ENCODE measurements at places on chromosomes 1 and 21.

DNA sequence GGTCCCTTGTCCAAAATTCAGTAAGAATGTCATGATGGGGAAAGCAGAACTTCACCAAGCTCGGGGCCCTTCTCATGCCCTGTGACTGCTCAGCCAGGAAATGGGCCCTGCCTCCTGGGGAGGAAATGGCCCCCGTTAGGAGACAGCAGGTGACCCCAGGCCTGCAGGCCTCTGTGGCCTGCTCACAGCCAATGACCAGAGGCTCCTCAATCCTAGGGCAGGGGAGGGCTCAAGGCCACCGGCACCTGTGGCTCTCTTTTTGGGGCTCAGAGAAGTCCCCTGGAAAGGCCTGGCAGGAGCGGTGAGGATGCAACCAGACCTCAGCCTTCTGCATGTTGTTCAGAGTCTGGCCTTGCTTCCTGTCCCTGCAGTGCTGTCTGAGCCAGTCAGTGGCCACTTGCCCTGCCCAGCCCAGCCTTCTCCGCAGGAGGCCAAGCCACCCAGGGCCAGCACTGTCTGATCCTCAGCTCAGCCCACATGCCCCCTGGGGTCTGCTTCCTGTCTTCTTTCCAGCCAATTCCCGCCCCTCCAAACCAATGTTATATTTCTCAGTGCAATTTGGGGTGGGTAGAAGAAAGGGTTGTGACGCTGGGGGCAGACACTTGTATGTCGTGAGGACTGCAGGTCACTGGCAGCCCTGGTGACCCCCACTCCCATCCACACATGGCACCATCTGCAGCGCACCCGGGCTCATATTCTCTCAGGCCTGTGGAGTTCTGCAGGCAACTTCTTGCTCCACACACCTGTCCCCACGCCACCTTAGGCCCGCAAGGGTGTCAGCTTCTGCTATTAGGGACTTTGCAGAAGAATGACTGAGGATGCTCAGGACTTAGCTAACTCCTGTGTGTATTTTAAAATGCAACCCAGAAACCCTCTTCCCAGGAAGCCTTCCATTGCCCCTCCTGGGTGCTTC is 83.6 kb downstream of the ITPKB start:
- no peak for DNase-seq

- no peak for DNase-seq
Measured at GRCh38 chr1:231512147-231512698, 16.2 kb upstream of the TSNAX start.

DNA sequence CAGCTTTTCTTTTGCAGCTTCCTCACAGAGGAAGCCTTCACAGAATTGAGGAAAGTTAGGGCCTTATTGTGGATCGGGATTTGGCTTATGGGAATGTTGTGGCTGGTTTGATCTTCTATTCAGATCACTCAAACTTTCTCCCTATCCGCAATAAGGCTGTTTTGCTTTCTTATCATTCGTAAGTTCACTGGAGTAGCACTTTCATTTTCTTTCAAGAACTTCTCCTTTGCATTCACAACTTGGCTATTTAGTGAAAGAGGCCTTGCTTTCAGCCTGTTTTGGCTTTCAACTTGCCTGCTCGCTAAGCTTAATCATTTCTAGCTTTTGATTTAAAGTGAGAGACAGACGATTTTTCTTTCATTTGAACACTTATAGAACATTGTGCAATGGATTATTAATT is 181.9 kb upstream of the B3GALT2 start:
- no peak for DNase-seq

GRCh38 chr21:44566403-44566802 is 7.1 kb upstream of the KRTAP10-4 start:
- DNase-seq: no peak

GRCh38 chr1:224694969-224695368 is 78.9 kb downstream of the CNIH3 start:
- DNase-seq: no peak

- no peak for DNase-seq
Measured at GRCh38 chr1:105636052-105636451, 1420.4 kb upstream of the PRMT6 start.

DNA sequence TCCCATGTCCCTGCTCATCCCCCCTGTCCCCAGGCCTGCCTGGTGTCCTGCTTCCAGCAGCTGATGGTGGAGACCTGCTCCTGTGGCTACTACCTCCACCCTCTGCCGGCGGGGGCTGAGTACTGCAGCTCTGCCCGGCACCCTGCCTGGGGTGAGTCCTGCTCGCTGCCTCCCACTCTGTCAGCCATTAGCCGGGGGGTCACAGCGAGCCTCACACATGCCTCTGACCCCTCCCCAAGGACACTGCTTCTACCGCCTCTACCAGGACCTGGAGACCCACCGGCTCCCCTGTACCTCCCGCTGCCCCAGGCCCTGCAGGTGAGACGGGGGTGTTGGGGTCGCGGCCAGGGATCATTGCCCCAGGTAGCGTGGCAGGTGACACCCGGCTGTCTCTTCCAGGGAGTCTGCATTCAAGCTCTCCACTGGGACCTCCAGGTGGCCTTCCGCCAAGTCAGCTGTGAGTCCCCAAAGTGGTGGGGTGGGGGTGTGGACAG is 10.0 kb downstream of the SCNN1D start:
- peak; percentile 40 for DNase-seq

DNA sequence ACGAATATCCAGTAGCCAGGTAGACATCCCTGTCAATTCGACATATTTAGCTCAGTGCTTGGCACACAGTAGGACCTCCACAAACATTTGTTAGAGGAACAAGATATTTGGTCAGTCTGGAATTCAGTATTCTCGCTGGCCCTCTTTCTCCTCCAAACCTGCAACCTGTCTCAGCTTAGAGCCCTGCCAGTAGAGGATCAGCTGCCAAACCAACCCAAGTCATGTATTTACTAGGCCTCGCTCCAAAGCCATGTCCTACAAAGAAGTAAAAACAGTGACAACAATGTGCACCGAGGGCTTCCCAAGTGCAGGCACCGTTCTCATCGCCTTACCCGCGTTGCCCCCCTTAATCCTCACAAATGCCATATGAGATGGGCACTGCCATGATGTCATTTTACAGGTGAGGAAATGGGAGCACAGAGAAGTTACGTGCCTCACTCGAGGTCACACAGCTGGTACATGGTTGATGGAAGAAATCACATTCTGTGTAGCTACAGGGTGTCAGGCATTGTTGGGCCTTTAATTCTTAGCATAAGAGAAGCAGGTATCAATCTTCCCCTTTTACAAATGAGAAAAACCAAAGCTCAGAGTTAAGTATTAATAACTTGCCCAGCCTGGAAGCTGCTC is 26.0 kb upstream of the CDCA8 start:
- DNase-seq: no peak

DNA sequence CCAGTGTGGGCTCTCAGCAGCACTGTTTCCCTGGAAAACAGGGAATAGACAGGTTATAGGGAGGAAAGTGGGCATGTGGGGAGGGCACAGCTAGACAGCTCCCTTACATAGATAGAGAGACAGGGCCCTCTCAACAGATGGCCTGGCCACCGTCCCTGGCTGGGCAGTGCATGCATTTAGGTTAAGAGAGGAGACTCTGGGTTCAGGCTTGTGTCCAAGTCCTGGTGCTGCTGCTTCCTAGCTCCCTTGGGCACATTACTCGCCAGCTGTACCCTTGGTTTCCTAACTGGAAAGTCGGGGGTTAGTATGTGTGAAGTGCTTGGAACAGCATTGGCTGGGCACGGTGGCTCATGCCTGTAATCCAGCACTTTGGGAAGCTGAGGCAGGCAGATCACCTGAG is 9.1 kb downstream of the PLOD1 start:
- DNase-seq: no peak

- no peak for DNase-seq
Measured at GRCh38 chr1:93468662-93469061, 20.7 kb downstream of the FNBP1L start.

DNA sequence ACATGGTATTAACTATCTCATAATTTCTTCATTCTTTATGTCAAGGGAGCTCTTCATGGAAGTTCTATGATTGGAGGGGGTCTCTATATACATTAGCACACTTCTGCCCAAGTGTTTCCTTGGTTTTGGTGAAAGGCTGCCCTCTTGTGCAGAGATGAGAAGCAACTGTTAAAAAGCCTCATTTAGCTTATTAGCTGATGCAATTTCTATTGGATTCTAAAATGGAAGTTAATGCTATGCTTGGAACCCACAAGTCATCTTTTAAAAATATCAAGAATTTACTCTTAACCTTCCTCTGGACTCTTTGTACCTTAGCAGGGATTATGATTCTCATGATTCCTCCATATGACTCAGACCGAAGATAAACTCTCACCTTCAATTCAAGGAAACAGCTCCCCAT is 328.9 kb downstream of the PTBP2 start:
- DNase-seq: no peak

DNA sequence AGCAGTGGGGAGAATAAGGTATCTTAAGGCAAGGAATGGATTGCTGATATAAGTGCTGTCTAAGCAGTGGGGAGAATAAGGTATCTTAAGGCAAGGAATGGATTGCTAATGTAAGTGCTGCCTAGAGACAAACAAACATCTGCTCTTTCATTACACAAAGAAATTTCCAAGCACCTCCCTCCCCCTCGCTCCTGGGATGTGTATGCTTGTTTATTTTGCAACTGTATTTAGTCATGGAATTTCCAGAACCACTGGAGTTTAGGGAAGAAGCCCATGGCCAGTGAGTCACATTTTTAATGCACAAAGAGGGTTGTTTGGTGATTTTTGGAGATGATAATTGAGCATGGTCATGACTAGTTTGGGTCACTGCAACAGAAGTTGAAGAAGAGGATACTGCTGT is 21.5 kb downstream of the PDPN start:
- no peak for DNase-seq

GRCh38 chr1:37575692-37576091 is 19.0 kb downstream of the DNALI1 start:
- no peak for DNase-seq

DNA sequence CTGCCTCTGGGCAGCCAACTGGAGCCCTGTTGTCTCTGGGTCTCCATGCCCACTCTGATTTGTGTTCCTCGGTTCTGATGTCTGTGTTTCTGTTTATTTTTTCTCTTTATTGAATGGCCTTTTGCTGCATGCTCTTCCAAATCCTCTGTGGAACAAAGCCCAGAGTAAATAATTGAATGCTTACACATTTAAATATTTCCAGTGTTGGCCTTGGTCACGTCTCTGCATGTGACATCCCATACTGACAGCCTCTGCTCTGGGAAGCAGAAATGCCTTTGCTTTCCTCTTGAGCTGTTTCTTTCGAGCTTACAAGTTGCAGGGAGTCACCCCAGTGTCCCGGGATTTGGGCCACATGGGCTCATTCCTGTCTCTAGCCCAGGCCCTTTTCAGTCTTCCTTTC is 267.9 kb downstream of the PTPRU start:
- no peak for DNase-seq
